ENCODE measurements at places on chromosomes 6 and 20.
A peak's percentile ranks its signal among the peaks of the same experiment; 100 is the strongest.

- no peak for DNase-seq
Observed at GRCh38 chr6:163943607-163944385, 529.3 kb downstream of the QKI start.

GRCh38 chr6:4178737-4179333 lies 43.5 kb upstream of the ECI2 start:
- no peak for DNase-seq

DNA sequence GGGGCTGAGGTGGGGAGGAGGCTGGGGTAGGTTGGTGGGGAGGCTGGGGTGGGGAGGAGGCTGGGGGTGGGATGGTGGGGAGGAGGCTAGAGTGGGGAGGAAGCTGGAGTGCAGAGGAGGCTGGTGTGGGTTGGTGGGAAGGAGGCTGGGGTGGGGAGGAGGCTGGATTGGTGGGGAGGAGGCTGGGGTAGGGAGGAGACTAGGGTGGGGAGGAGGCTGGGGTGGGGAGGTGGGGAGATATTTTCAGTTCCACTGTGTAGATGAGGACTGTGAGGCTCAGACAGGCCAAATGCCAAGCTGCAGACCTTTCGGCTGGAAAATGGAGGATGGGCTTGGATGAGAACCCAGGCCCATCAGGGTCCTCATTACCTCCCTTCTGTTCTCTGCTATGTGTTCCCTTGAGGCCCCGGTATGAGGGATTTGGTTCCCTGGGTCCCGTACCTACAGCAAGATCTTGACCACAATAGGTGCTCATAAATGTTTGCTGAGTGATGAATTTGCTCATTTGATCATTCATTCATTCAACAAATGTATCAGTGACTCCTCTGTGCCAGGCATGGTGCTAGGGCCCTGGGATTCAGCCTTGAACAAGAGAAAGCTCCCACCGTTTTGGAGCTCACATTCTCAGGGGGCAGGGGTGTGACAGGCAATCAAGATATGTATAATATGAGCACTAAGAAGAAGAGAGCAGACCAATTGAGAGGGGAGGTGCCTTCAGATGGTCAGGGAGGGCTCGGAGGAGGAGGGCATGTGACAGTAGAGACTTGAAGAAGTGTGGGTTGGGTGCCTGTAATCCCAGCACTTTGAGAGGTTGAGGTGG lies 36.1 kb upstream of the NOL4L start:
- no peak for DNase-seq

DNA sequence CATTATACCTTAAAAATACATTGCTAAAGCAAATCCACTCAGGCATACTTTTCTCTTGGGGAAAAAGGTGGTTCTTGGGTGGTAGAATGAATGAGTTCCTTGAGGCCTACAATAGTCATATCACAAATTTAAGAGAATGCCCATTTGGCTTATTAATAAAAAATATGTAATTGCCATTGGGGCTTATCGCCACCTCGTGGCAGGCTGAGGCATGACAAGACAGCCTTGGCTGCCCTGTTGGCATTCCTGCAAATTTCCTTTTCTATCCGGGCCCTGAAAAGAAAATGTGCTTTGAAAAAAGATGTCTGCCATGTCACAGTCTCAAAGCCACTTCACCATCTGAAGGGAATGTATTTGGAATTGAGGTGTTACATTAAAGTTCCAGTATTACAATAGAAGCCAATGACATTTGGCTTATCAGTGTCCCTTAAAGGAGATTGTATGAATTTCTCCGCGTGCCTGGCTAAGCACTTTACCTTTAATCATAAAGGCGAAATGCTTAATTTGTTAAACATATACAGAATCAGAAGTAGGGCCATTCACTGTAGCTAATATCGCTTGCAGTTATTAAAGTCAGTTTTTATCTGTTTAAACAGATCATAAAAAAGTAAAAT lies 188.3 kb upstream of the ZFP64 start:
- DNase-seq, result peak; percentile 4

DNA sequence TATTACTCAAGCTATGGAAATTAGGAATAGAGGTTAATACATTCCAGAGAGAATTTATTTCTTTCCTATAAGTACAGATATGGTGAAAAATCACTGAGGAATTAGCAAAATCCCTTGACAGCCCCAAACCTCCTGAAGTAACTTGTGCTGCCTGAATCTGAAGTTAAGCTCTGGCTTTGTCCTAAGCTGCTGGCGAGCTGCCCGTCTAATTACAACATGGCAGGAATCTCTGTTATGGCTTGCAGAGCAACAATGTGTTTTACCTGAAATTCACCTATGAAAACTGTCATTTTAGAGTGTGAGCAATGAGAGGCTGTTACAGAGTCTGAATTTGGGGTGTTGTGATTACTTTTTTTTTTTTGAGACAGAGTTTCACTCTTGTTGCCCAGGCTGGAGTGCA lies 22.5 kb upstream of the IYD start:
- no peak for DNase-seq

GRCh38 chr6:131524695-131525336 lies 48.2 kb upstream of the ARG1 start:
- DNase-seq, result no peak

DNA sequence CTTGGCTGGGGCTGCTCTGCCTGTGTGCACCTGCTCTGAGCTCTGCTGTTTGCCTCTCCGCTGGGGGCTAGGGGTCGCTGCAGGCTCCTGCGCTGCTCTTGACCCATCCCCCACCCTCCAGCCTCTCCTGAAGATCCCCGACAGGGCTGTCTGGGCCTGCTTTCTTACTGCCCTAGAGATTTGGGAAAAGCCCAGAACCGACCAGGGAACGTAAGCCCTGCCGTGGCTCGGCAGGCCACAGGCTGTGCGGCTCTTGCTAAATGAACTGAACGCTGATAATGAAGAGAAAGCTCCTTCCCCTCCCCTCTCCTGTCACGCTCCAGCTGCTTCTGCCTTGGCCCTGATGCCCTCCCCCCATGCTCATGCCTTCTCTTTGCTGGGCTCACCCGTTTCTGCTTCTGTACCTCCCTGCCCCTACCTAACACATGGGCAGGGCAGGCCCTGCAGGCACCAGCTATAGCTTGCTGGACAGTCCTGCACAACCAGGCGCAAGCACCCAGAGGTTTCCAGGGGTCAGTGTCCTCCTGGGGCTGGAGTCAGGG lies 32.0 kb upstream of the PCMTD2 start:
- no peak for DNase-seq

- no peak for DNase-seq
Observed at GRCh38 chr6:88165087-88165843, 882 bp downstream of the CNR1 start.

- DNase-seq, result no peak
Observed at GRCh38 chr6:1609648-1610496, at the start of gene FOXC1. FOXC1 (plus strand) TSS chr6:1609915; CDS start chr6:1610446, 531 bp downstream.

DNA sequence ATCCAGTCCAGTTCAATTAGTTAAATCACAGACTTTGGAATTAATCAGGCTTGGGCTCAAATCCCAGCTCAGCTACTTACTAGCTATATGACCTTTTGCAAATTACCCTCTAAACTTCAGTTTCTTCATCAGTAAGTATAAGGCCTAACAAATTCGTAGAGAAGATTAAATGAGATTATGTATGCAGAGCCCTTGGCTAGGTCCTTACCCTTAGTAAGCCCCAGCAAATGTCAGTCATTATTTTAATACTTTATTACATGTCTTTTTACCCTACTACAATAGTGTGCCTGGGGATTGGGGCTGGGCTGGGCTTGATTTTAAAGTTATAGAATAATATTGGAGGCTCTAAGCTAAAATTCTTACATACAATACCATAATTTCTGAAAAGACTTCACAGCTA lies 326.1 kb upstream of the PREP start:
- DNase-seq, result no peak

DNA sequence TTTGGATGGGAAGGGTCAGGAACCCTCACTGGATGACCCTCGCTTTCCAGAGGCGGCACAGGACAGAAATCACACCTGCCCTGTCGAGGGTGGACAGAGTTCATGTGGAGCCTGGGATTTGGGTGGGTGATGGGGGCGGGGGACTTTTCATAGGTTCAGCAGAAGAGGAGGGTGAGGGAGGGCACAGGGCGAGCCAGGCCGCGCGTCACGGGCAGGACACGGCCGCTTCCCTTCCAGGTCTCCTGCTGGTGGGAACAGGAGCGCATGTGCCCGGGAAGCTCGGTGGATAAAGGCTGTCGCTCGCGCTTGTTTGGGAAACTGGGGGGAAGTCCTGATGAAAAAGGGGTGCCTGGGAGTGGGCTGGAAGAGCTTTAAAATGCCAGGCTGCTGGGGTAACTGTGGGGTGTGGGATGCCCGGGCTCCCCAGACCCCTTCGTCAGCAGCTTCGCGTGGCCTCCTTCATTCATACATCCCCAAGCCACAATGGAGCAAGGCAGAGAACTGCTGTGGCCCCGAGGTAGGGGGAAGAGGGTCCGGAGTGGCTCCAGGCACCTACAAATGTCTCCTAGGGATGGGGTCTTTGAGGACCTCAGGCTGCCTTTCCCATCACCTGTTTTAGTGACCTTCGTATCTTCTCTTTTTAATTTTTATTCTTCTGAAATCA lies 102.2 kb downstream of the DACT2 start:
- no peak for DNase-seq

GRCh38 chr20:271069-271468 lies 13.5 kb downstream of the DEFB132 start:
- no peak for DNase-seq

DNA sequence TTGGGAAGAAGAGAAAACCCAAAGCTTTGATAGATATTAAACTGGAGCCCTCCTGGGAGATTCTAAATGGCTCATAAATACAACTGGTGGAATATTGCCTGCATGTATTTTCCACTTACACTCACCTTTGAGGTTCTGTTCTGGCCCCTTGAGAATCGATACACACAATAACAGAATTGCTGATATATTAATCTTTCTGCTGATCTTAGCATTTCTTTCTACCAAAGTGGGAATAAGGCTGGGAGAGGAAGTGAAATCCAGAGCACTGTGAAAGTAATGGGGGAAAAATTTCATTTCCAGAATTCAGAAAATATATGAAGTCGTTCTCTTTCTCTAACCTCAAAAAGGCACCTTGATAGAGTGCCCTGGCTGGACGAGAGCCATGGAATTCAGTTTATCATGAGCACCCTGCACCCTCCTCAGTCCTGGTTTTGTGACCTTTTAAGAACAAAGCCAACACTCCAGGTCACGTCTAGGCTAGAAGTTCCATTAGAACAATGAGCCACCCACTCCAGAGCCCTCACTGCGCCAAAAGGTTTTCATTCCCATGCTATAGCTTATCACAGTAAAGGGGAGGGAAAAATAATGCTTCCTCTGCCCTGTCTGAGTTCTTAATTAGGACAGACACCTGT lies 244.5 kb downstream of the CD83 start:
- no peak for DNase-seq

DNA sequence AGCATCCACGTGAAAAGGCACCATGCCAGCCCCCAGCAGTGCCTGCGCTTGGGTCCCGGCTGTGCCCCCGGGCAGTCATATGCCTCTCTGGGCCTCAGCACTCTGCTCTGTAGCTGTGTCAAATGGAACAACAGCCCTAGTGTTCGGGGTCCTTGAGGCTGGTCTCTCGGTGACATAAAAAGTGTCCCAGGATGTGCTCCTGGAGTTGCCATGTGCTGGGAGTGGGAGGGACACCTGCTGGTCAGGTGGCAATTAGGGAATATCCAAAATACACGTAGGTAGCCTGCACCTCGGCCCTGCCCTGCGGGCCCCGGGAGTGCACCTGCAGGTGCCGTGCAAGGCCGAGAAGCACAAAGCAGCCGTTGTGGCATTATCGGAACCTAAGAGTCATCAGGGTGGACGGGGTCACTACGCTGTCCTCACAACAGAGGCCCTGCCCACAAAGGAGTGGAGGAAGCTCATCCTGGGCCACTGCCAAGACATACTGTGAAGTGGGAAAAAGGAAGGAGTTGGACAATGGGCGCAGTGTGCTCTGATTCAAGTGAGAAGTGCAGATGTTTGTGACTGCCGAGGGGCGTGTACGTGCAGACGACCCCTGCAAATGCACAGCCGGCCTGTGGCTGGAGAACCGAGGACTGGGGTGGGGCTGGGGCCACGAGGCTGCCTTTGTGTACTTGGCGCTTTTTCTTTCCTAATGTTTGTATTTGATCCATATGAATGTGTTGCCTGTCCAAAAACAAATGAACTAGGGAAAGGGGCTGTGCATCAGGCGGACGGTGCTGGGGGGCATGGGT lies 24.6 kb downstream of the SLCO4A1 start:
- DNase-seq, result no peak

- DNase-seq, result no peak
Observed at GRCh38 chr20:17662333-17663039, 19.6 kb downstream of the RRBP1 start.

DNA sequence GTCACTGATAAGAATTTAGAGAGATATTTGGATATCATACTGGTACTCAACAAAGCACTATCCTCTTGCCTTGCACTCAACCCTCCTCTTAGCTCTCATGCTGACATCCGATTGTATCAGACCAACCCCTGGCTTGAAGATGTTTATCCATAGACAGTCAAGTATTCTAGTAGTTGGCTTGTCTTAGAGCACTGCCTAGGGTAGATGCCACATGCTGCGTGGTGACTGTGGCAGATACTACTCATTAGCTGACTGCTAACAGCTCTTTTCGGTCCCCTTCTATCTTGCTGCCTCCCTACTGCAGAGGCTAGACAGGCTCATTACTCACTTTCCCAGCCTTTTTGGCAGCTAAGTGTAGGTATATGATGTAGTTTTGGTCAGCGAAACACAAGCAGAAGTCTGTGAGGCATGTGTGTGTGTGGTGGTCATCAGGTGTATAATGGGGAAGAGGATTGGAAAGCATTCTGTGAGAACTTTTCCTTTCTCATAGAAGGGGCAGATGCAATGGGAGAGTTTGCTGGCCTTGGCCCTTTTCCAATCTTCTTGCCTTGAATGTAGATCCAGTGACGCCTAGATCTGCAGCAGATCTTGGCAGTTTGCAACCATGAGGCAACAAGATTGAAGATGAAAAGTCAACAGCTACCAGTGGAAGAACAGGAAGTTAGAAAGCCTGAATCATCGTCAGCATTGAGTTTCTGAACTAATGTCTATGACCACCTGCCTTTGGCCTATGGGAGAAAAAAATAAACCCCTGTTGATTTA lies 4.4 kb upstream of the IFNGR1 start:
- DNase-seq, result no peak

- no peak for DNase-seq
Observed at GRCh38 chr6:30750379-30750668, 6.0 kb upstream of the IER3 start.

GRCh38 chr6:73388433-73388799 lies 6.2 kb upstream of the DDX43 start:
- no peak for DNase-seq

- DNase-seq, result no peak
Observed at GRCh38 chr6:163489584-163489983, 75.1 kb downstream of the QKI start.

DNA sequence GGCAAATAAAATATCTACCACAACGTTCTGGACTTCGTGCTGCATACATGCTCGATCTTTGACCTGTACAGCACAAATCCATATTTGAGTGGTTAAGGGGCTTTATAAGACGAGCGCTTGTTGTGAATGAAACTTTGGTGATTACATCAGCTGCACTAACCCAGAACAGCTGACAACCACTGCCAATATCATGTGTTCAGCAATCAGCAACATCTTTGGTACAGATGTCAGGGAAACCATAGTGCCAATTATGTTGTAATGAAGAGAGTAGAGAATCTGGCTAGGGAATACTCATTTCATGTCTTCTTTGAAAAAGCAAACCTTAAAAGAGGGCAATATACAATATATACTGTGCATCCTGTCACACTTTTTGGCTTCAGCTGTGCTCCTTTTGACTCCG lies 188.6 kb upstream of the NT5E start:
- DNase-seq, result no peak

All from T-helper 2 cell (primary cell).